ENCODE measurements at places on chromosomes 3 and 15.

- no peak for DNase-seq
Measured at GRCh38 chr15:46921891-46922290, 795.4 kb upstream of the SEMA6D start.

- DNase-seq = no peak
Measured at GRCh38 chr15:34722439-34722836, 32.4 kb downstream of the GJD2 start.

DNA sequence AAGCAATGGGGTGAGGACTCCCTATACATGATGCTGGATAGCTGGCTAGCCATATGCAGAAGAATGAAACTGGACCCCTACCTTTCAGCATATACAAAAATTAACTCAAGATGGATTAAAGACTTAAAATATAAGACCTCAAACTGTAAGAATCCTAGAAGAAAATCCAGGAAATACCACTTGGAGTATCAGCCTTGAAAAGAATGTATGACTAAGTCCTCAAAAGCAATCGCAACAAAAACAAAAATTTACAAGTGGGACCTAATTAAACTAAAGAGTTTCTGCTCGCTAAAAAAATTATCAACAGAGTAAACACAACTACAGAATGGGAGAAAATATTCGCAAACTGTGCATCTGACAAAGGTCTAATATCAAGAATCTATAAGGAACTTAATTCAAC lies 94.3 kb downstream of the XRN1 start:
- no peak for DNase-seq

DNA sequence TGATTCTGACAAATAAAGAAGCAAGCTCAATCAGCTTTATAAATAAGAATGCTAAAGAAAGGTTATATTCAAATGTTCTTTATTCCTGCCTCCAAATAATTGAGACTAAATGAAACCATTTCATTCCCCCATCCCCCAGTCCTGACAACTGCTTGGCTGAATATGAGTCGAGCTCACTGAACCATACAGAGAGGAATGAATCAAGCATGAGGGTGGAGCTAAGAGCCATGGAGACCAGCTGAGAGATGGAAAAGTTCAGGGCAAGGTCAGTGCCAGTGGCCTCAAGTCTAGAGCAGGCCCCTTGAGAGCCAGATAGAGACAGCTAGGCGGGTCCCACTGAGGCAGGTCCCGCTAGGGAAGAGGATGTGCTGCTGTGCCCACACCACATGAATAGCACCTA lies 188.7 kb upstream of the EIF1B start:
- DNase-seq = no peak

DNA sequence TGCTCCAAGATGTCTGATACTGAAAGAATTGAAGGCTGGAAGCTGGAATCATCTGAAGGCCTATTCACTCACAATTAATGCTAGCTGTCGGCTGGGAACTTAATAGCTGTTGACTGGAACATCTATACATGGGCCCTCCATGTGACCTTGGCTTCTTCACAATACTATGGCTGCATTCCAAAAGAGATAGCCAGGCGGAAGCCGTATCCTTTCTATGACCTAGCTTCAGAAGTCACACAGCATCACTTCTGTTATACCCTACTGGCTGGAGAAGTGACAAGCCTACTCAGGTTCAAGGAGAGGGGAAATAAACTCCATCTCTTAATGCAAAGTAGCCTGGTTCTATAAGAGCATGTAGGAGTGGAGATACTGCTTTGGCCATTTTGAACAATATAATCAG lies 50.9 kb upstream of the SPRED1 start:
- DNase-seq = no peak

DNA sequence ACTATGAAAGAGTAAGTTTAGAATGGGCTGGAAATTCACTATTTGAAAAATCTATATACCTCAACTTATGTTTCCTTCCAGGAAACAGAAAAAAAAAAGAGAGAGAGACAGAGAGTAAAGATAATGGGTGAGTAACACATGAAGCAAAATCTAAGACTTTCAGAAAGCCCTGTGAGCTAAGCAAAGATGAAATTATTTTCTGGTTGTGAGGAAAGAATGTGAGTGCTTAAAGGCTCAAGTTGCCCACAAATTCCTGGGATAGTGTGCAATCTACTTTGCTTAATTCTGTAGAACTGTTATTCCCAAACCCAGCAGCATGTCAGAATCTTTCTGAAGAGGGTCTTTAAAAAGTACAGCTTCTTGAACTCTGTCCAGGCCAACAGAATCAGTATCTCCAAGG lies 337.7 kb upstream of the AGTR1 start:
- DNase-seq = no peak
